ENCODE measurements at places on chromosomes 11 and 22. TPM values are rescaled to one million over a fixed set of nuclear protein-coding genes. Genes with fewer than 3 reads are reported as not detected.

Gene C11orf16
- not detected for total RNA-seq

Gene C1QTNF4
- 1.8 TPM for total RNA-seq

Gene EIF3F
- 385 TPM for total RNA-seq

Gene SPON1
- not detected for total RNA-seq

Gene CADM1
- total RNA-seq: 2.6 TPM

Gene P2RY6
- total RNA-seq: 0.30 TPM

Gene LRRC10B
- not detected for total RNA-seq
